ENCODE measurements at places on chromosomes 3 and 15.
A peak's percentile ranks its signal among the peaks of the same experiment; 100 is the strongest.

GRCh38 chr3:58526515-58526957 is 10.5 kb downstream of the ACOX2 start:
- peak; percentile 96 for ATAC-seq

GRCh38 chr3:100710261-100710968 is 1.1 kb downstream of the TFG start:
- ATAC-seq, result peak; percentile 52

- ATAC-seq, result peak; percentile 88
These were observed 1.3 kb downstream of the ARL6IP5 start for GRCh38 chr3:69085833-69086722.

- no peak for ATAC-seq
These were observed 11.9 kb downstream of the CX3CR1 start for GRCh38 chr3:39267631-39268548.

GRCh38 chr3:15099364-15100098 is 583 bp upstream of the RBSN start:
- ATAC-seq, result peak; percentile 12

DNA sequence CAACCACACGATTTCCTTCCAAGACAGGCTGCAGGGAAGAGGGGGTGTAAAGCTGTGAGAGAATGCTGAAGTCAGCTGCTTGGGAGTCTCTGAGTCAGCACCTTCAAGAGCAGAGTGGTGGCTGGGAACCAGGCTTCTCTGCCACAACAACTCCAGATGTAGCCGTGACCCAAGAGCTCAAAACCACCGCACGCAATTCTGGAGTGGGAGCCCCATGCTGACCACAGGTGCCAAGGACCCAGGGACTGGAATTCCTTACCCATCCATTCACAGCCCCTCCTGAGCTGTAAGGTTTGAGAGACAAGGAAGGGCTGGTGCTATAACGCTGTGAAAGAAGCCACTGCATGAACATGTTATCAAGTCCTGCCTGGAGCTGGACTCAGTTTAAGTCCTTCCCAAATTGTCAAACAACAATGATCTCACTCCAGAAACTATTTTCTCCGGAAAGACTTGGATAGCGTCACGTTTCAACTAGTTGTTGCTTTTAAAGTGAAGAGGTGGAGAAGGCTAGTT is 61.4 kb downstream of the UMPS start:
- ATAC-seq, result peak; percentile 48

DNA sequence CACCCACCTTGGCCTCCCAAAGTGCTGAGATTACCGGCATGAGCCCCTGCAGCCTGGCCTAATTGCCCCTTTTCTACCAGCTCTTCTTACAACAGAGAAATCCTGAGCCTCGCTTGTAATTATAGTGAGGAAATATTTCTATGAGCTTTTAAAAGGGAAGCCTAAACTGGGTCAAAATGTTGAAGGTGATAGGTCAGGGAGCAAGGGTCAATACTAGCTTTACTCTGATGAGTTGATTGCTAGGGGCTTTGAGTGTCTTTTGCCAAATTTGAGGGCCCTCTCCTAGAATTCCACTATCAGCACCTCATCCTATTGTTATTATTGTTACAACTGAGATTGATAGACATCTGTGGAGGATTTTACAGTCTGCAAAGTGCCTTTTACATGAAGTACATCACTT is 62.4 kb upstream of the PIAS1 start:
- no peak for ATAC-seq

DNA sequence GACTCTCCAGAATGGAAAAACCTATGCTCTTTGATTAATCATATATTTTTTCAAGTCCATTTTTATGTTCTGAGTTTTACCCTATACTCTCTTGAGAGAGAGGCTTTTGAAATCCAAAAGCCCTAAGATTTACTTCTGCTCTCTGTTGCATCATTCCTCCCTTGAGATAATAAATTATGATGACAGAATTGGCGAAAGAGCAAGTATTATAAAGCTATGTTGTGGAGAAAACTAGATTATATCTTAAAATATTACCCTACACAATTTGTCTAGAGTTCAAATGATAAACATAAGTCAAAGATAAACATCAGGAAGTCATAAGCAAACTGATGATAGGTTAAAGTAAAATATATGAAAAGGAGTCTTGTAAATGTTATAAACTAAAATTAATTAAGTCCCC is 293.4 kb upstream of the MME start:
- ATAC-seq, result no peak

DNA sequence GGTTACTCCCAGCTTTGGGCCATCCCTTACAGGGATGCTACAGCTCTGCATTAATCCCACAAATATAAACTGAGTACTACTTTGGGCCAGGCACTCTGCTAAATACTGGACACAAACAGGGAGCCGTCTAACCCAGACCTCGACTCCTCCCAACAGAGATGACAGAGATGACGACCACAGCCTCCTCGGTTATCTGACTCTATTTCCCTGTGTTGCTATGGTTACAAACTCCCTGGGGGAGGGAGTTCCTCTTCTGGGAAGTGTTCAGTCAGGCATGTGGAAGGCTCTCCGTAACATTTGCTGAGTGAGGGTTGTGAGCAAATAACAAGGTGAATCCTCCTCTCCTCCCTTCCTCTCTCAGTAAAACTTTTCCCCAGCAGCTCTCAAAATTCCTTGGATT is 6.7 kb upstream of the CMTM7 start:
- ATAC-seq, result no peak

DNA sequence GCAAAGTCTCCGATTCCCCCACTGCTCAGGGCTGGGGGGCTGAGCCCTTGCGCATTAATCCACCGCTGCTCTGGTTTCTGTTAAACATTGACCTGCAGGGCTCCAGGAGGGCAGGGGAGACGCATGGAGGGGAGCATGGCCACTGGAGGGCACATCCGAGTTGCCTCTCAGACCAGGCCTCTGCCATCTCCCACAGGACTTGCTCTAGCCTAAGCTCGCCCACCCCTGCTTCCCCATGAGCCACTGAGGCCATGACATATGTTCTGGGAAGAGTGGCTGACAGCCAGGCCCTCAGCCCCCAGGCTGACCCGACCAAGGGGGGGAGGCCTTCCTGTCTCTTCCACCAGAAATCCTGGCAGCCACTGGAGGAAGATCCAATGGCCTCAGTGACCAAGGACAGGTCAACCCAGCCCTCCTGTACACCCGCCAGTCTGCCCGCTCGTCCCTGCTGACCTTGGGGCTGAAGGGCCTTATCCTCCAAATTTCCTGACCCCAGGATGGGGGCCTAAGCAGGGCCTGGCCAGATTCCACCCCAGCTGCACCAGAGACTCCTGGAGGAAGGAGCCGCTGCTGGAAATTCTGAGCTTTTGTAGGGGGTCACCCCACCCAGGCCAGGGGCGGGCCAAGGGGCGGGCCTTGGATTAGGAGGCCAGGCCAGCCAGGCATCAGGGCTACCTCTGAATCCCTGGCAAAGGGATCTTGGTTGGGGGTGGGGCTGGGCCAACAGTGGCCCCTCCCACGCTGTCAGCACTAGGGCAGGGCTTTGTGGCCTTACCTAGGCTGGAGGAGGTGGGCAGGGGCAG is at the start of gene HYAL1:
TSS of gene HYAL1 (minus strand) at position 562 of the 803 bp plus-strand sequence. CDS start 618 bp downstream, outside the sequence.
- ATAC-seq, result peak; percentile 9

DNA sequence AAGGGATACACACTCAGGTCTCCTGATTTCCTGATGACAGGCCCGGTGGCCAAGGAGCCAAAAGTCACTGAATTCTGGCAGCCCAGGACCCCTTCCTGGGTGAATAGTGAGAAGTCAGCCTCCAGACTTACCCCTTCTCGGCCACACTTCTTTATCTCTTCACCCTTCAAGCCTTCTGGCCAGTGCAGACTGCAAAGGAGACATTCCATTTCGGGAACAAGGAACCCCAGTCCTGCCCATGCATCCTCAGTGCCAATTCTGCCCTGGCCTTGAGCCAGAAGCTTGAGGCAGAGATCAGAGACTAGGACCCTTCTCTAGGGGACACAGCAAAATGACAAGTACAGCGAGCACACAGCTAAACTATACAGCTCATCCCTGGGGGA is 28.8 kb downstream of the GRAMD2A start:
- no peak for ATAC-seq

- ATAC-seq, result no peak
These were observed 189.2 kb downstream of the LPP start for GRCh38 chr3:188342991-188343732.

GRCh38 chr15:78032671-78033070 is 44.8 kb downstream of the TBC1D2B start:
- no peak for ATAC-seq

DNA sequence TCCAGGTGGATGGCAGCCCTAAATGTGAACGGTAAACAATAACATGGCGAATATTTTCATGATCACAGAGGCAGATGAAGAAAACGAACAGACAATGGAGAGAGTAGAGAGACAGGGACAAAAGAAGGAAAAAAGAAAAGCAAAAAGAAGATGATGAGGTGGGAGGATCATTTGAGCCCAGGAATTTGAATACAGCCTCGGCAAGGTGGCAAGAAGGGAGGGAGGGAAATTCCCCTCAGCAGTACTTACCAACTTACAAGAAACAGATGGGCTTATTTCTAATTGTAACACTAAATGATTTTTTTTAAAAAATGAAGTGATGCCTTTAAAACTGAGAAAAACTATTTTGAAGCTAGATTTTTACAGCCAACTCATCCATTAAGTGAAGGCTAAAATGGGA is 6.0 kb upstream of the MAP4 start:
- no peak for ATAC-seq

DNA sequence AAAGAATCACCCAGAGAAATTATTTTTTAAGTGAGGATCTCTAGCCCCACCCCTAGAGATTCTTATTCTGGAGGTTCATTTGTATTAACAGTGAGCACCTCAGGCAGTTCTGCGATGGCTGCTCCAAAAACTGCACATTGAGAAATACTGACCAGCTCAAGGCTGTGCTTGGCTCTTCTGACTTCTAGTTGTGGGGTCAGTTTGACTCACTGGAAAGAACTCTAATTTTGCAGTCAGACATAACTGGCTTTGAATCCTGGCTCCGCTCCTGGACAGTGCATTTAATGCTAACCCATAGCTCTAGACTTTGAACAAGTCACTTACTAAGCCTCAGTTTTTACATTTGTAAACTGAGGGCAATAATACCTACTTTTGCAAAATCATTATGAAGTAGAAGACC is 123.6 kb upstream of the SKOR1 start:
- ATAC-seq, result no peak

GRCh38 chr3:122996038-122996580 is 31.5 kb downstream of the SEMA5B start:
- ATAC-seq, result no peak

DNA sequence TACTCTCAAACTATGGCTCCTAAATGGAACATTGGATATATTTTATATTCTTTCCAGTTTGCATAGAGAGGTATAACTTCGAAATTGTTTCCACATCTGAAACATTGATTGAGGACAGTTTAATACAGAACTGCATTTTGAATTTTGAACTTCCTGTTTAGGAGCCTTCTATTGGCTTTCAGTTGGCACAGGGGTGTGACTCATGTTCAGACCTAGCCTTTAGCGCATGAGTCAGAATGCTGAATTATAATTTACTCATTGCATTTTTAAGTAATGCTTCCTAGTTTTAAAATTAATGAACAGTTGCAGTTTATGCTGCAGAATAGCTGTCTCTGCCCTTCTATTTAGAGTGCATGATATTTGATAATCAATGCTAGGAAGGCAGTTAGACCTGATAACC is 751.7 kb downstream of the CADM2 start:
- ATAC-seq, result no peak

DNA sequence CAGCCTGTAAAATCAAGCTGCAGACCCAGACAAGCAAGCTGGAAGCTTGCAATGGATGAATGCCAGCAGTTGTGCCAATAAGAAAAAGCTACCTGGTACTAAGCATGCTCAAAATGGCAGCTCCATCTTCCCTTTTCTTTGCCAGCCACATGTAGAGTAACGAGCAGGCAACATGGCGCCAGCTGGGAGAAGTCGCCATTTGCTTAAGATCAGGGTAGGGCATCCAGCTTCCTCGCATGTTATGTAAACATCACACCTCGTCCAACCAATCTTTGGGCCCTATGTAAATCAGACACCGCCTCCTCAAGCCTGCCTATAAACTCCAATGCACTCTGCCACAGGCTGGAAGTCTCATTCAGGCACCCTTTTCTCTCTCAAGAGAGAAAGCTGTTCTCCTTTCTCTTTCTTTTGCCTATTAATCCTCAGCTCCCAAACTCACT is 973.9 kb downstream of the FHIT start:
- ATAC-seq, result no peak

DNA sequence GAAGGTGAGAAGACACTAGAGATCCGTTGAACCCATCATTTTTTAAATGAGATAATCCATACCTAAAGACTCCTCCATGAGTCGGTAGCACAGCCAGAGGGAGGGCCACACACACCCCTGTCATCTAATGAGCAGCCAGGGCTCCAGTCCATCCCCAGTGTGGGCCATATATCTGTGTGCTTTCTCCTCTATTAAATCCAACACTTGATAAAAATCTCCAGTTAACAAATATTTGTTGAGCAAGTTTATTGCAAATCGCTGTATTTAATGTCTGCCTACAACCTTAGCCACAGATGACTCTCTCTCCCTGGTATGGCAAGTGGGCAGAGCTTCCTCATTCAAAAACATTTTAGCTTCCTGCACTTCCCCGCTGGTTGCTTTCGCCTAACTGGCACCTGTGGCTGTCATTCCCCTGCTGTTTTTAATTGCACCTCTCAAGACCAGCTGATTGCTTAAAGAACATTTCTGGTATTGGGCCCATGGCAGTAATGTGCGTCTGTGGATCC is 82.8 kb downstream of the SMAD3 start:
- peak; percentile 25 for ATAC-seq

- ATAC-seq, result peak; percentile 87
These were observed 136.2 kb downstream of the USP13 start for GRCh38 chr3:179788996-179789395.

GRCh38 chr3:64361962-64362735 is 136.9 kb upstream of the PRICKLE2 start:
- ATAC-seq, result no peak

DNA sequence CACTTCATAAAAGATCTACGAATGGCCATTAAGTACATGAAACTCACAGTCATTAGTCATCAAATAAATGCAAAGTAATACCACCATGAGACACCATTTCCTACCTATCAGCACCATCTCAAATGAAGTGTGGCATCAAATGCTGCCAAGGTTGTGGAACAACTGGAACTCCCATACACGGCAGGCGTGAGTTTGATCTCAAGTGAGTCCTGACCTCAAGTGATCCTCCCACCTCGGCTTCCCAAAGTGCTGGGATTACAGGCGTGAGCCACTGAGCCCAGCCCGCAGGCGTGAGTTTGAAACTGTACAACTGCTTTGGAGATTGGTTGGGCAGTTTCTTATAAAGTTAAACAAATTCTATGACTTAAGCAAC is 28.8 kb upstream of the HDAC11 start:
- peak; percentile 54 for ATAC-seq

DNA sequence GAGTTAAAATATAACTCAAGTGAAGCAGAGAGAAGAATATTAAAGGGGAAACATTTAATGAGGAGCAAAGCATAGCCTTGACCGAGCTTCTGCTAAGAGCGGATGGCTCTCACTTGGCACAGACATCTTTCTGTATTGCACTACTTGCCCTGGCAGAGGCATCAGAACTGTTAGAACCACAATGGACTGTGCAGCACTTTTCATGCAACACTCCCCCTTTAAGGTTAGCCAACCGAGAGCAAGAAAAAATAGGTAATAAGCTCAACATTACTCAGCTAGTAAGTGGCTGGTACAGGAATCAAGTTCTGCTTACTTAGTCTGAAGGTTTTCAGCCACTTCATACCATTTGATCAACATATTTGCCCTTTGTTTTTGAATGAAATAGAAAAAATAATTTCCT is 33.7 kb downstream of the CRTC3 start:
- no peak for ATAC-seq

All from esophagus mucosa (tissue), 1 donor.